ENCODE measurements at places on chromosomes 16 and 17.
A peak's percentile ranks its signal among the peaks of the same experiment; 100 is the strongest.

- DNase-seq = no peak
These were observed 30.9 kb upstream of the ABCA3 start for GRCh38 chr16:2371421-2371820.

- DNase-seq = no peak
These were observed 146.2 kb downstream of the ENGASE start for GRCh38 chr17:79220713-79221291.

- no peak for DNase-seq
These were observed 82.8 kb downstream of the MYH13 start for GRCh38 chr17:10290041-10290440.

GRCh38 chr17:58285422-58285810 is 4.7 kb upstream of the MPO start:
- no peak for DNase-seq

GRCh38 chr17:60039847-60040442 is 38.8 kb downstream of the HEATR6 start:
- DNase-seq = no peak

- no peak for DNase-seq
These were observed 34.2 kb downstream of the COPRS start for GRCh38 chr17:31824766-31825360.

GRCh38 chr16:66224626-66225025 is 141.9 kb upstream of the CDH5 start:
- DNase-seq = no peak

DNA sequence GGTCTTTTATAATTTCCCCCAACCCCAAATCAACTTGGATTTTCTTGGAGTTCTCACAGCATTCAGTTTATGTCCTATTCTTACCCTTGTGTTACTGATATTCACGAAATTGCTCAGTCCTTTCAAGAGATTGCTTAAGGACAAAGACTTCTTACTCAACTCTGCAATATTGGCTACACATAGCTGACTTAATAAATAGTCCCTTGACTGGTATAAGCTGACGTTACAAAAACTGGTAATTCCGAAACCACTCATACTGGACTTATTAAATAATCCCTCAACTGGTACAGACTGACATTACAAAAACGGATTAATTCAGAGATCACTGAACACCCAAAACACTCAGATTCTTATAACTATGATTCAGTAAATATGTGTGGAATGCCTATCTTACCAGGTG is 860 bp downstream of the TIGD7 start:
- DNase-seq = no peak

GRCh38 chr17:69105907-69106730 is 35.6 kb downstream of the ABCA6 start:
- no peak for DNase-seq

GRCh38 chr16:74757349-74757748 is 17.3 kb downstream of the FA2H start:
- DNase-seq = no peak

DNA sequence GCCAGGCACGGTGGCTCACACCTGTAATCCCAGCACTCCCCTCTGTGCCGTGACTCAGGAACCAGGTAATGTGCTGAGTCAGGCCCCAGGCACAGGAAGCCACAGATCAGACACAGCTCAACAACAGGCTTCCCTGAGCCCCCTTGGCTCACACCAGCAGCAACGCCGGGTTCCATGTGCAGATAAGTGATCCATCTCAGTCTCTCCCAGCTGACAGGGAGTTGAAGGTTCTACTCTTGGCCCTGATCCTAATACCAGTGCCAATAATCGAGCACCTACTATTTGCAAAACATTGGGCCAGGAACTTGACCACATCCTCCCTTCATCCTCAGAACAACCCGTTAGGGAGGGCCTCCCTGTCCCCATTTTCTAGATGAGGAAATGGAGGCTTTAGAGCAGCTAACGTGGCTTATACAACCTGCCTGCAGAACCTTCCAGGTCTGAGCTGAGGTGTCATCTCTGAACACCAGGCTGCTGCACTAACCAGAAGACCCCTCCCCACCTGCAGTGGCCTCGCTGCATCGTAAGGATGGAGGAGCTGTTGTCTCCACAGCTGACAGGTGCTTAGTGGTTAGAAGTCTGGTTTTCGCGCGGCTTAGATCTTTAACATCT is 64.8 kb upstream of the AMZ2 start:
- no peak for DNase-seq

GRCh38 chr17:17042851-17043460 is 699 bp downstream of the MPRIP start:
- peak; percentile 50 for DNase-seq
